T-helper 17 cell (primary cell): ENCODE measurements at places on chromosomes 7 and 10. TPM values are rescaled to one million over a fixed set of nuclear protein-coding genes. Genes with fewer than 3 reads are reported as not detected.

The WDR37 gene
- total RNA-seq = 23.6 TPM

The ARMC3 gene
- 5.0 TPM for total RNA-seq

The NODAL gene
- not detected for total RNA-seq

The FAM237B gene
- total RNA-seq = not detected

The ITIH2 gene
- not detected for total RNA-seq

The CHCHD1 gene
- total RNA-seq = 6.6 TPM

The IFIT1 gene
- 1.9 TPM for total RNA-seq

DNA sequence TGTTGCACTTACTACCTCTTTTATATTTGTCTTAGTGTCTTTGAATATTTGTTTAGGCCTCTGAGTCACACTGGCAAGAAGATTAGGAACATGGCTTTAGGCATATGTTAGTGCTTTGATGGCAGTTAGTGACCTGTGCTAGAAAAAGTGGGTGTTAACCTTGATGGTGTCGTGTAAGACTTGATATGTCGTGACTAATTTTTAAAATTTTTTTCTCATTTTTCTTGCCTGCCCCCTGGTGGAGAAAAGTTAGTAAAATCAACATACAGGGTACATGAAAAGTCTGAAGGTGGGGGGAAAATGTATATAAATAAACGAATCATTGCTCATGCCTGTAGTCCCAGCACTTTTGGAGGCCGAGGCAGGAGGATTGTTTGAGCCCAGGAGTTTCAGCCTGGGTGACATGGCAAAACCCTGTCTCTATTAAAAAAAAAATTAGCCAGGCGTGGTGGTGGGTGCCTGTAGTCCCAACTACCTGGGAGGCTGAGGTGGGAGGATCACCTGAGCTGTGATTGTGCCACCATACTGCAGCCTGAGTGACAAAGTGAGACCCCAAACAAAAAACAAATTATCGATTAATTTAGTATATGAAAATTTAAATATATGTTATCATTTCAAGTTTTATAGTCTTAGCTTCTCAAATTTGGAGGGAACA is 44.6 kb downstream of the TAX1BP1 start:
- no peak for DNase-seq

- DNase-seq = no peak
Observed at GRCh38 chr7:154431045-154431444, 378.8 kb downstream of the DPP6 start.

GRCh38 chr7:57344957-57345356 is 105.0 kb upstream of the ZNF716 start:
- no peak for DNase-seq

DNA sequence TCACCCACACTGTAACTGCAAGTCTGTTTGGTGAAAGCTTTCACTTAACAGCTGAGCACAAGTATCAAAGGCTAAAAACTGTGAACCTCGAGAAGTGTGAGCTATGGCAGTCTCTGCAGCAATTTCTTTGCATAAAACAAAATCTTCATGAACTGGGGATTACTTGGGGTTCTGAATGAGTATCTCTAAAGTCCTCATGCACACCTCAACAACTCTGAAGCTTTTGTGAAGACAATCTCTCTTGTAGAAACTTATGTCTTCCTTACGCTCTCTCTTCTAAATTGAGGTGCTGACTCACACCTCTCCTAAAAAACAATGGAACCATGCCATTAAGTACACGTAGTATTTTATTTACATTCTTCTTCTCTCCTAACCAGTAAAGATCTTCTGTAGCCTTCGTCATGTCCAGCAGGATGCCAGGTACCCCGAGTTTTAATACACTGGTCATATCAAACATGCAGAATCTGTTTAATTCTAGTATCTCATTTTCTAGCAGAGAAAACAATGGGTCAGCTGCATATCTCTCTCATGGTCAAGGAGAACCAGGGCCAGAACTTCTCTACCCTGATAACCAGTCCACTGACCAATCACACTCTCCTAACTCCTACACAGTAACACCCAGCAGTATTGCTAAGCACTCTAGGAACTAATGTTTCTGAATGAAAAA is 76.9 kb downstream of the UBE2H start:
- DNase-seq = no peak

GRCh38 chr10:27019827-27020226 is 80.5 kb downstream of the ANKRD26 start:
- DNase-seq = no peak

DNA sequence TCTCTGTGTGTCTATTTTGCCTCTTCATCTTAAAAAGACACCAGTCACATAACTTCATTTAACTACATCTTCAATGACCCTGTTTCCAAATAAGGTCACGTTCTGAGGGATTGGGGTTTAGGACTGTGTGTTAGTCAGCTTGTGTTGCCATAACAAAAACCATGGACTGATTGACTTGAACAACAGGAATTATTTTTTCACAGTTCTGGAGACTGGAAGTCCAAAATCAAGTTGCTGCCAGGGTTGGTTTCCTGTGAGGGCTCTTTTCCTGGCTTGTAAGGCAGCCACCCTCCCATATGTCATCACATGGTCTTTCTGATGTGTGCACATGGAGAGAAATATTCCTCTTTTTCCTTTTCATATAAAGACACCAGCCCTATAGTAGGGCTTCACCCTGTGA is 55.3 kb downstream of the REEP3 start:
- no peak for DNase-seq
